Mammary epithelial cell (primary cell): ENCODE measurements at places on chromosomes 11 and 22.

- no peak for DNase-seq
These were observed 74.1 kb upstream of the CADM1 start for GRCh38 chr11:115578275-115578674.

DNA sequence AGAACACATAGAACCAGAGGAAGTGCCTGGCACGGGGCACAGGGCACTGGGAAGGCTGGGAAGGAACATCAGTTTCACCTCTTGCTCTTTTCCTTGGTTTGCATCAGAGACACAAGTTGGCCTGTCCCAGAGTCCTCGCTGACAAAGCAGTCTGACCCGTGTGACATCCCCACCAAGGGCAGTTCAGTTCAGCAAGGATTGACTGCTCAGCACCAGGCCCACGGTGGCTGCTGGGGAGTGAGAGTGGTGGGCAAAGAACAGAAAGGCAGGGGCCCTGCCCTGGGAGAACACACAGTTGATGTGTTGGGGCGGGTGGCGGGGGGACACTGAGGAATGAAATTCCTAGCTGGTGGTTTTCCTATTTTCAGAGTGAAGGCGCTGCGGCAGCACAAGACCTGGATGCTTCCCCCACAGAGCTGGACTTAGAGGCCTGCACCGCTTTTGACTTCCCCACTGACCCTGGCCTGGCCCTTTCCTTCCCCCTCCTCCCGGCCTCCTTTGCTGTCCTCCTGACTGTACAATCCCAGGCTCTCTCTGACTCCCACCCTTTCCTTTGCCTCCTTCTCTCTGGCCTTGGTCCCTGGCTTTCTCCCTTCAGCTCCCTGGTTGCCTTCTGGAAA, 2.2 kb upstream of the TMPRSS13 start:
- no peak for DNase-seq

GRCh38 chr22:21103633-21104032, 57.9 kb downstream of the LRRC74B start:
- no peak for DNase-seq

DNA sequence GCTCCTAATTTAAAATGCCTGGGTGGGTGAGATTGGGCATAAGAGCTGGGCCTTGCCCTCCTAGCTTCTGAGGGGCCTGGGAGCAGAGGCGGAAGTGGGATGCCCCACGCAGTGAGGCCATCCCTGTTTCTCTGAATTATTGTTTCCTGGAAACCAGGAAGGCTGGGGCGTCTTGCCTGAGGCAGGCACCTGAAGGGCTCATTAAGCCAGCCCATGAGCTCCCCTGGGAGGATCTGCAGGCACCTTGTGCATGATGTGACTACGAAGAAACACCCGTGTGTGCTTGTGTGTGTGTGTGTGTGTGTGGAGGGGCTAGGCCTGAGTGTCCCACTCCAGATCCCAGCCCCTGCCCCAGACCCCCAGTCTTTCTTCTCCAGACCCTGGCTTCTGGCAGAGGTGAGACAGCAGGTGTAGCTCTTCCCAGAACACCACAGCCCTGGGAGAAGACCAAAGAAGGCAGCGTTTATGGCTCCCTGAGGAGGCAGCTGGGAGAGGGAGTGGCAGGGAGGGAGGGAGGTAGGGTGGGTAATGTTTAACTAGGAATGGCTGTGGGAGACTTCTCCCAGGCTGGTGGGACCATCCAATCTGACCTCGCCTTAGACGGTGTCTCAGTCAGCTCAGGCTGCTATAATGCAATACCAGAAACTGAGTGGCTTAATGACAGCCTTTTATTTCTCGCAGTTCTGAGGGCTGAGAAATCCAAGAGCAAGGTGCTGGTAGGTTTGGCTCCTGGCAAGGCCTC, 2.1 kb upstream of the BATF2 start:
- no peak for DNase-seq

GRCh38 chr11:128955636-128956035, 13.0 kb upstream of the TP53AIP1 start:
- no peak for DNase-seq

GRCh38 chr22:49553076-49553475, 274.6 kb downstream of the BRD1 start:
- no peak for DNase-seq

- peak; percentile 67 for DNase-seq
These were observed 25.5 kb downstream of the CTTN start for GRCh38 chr11:70423523-70424505.

- DNase-seq: no peak
These were observed 870.1 kb downstream of the JRKL start for GRCh38 chr11:97259884-97260283.

GRCh38 chr11:112248201-112248600, 12.5 kb downstream of the PLET1 start:
- peak; percentile 76 for DNase-seq

- DNase-seq: peak; percentile 71
These were observed 1.2 kb upstream of the TSKU start for GRCh38 chr11:76781807-76782530.

GRCh38 chr11:84714316-84714780, 912.8 kb downstream of the DLG2 start:
- peak; percentile 45 for DNase-seq

- DNase-seq: peak; percentile 53
These were observed 12.3 kb downstream of the APOL6 start for GRCh38 chr22:35660291-35661127.

GRCh38 chr11:32781721-32782120, 12.7 kb downstream of the CCDC73 start:
- DNase-seq: no peak

GRCh38 chr11:64233913-64234586, at the start of gene VEGFB:
Gene VEGFB, plus strand, starts transcription at chr11:64234584. Its CDS starts 250 bp downstream, at chr11:64234834.
- DNase-seq: peak; percentile 25

GRCh38 chr11:109071712-109072524, 350.1 kb upstream of the C11orf87 start:
- DNase-seq: peak; percentile 73
